Right ventricle myocardium inferior (tissue), 1 donor: ENCODE measurements at places on chromosomes 1 and 21.

DNA sequence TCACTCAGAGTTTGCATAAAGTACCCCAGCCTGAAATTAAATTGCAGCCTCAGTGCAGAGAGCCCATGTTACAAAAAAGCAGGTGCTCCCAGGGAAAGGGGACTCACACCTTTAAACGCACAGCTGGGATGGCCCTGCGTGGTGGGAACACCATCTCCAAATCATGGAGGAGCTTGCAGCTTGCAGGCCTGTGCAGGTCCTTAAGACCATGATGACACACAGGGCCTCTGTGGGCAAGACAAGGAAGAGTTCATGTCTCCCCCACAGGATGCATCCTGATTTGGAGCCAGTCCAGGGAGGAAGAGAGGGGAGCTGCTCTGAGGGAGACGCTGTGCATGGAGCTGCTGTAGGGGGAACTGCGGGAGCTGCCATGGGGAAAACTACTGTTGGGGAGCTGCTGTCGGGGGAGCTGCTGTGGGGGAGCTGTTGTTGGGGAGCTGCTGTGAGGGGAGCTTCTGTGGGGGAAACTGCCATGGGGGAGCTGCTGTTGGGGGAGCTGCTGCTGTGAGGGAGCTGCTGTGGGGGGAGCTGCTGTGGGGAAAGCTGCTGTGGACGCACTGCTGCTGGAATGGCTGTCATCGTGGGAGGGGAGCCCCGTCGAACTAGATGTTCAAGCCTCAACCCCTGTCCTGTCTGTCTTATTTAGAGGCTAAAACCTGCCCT is 113.9 kb downstream of the MATN1 start:
- no peak for DNase-seq

GRCh38 chr1:234486858-234487840 is 8.2 kb upstream of the TARBP1 start:
- no peak for DNase-seq

DNA sequence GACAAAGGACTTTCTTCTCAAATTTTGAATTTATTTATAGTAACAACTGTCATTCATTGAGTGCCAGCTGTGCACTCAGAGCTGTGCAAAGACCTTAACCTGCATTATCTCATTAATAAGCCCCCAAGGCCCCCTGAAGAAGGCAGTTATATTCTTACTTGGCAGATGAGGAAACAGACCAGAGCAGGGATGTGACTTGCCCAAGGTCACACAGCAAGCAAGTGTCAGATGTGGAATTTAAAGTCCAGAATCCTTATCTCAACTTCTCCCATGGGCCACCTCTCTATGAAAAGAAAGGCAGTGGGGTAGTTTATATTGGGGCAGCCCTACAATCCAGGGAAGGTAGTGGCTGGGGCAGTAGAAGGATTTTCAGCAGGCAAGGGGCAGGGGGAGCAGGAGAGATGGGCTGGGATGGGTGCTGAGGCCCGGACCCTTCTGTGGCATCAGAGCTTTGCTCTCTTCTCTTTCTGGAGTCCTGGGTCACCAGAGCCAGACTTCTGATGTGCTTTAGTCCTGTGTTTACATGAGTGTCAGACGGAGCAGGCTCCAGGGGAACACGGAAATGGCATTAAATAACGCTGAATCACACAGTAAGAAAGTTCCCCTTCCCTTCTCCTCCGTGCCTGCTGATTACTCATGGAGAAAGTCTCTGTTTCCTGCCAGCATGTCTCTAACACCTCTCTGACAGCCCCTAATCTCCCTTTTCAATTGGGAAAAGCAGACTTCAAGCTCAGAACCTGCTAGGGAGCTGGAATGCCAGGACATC is 39.5 kb downstream of the EPHB2 start:
- peak; percentile 64 for DNase-seq

GRCh38 chr1:70504176-70504820 is 93.2 kb downstream of the CTH start:
- no peak for DNase-seq

DNA sequence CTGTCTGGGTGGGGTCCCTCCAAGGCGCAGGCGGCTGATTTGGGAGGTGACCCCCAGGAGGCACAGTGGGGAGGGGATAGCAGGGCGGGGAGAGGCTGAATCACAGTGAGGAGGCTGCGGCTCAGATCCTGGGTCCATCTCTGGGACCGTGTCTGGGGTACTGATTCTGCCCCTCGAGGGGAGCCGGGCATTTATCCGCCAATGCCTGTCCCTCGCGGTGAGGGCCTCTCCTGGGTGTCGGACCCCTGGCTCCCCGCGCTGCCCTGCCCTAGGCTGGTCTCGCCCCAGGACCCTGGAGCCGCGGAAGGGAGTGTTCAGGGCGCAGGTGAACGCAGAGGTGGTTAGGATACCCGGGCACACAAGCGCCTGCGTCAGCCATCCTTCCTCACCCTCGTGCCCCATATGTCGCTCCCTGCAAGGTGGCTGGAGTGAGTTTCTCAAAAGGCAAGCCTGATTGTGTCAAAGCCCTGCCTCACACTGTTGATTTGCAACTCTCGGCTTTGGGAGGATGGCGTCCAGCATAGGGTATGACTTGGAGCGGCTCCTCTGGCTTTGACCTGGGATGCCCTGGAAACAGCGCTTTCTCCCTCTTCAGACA is 530.9 kb downstream of the PTPRU start:
- DNase-seq = no peak

DNA sequence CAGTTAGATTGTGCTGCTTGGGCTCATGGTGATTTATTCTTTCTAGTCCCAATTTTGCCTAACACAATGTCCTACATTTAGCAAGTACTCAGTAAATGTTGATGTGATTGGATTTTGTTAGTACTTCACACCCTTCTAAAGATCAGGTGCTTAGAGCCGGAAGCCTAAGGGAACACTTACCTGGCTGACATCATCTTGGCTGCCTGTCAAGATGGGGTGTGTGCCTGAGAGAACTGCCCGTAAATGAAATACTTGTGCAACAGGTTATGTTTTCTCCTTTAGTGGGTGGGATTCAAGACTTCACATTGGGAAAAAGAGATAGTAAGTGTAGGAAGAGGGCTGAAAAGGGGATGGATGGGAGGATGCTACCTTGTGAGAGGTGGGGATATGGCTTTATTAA is 75.5 kb upstream of the MACF1 start:
- no peak for DNase-seq

GRCh38 chr1:157878059-157878458 is 36.5 kb upstream of the CD5L start:
- no peak for DNase-seq

DNA sequence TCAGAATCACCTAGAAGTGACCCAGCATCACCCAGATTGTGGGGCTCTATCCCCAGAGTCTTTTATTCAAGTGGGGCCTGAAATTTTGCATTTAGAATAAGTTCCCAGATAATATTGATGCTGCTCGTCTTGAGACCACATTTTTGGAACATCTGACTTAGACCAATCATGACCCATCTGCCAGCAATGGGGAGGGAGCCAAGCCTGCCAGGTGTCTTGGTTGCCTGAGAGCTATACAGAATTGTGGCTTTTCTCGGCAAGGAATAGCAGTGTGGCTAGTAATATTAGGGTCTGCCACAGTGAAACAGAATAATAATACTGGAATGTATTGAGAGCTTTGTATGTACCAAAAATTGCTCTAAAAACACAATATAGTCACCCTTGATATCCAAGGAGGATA is 31.1 kb upstream of the RGS8 start:
- DNase-seq = no peak

DNA sequence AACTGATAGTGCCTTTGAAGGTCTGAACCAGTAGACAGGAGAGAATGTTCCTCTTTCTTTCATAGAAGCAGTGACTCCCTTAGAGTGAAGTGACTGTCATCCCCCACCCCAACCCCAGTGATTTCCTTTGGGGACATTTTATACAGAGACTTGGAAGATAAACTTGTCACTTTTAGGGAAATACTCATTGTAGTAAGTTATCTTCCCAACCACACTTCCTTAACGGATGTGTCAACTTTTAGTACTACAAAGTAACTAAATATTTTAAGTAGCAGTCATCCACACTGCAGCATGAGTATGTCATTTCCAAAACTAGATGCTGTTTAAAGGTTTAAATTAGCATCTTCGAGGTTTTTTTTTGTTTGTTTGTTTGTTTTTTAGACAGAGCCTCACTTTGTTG is 13.7 kb downstream of the LRRC8B start:
- no peak for DNase-seq

GRCh38 chr1:185166106-185166505 is 9.1 kb downstream of the SWT1 start:
- DNase-seq = no peak

DNA sequence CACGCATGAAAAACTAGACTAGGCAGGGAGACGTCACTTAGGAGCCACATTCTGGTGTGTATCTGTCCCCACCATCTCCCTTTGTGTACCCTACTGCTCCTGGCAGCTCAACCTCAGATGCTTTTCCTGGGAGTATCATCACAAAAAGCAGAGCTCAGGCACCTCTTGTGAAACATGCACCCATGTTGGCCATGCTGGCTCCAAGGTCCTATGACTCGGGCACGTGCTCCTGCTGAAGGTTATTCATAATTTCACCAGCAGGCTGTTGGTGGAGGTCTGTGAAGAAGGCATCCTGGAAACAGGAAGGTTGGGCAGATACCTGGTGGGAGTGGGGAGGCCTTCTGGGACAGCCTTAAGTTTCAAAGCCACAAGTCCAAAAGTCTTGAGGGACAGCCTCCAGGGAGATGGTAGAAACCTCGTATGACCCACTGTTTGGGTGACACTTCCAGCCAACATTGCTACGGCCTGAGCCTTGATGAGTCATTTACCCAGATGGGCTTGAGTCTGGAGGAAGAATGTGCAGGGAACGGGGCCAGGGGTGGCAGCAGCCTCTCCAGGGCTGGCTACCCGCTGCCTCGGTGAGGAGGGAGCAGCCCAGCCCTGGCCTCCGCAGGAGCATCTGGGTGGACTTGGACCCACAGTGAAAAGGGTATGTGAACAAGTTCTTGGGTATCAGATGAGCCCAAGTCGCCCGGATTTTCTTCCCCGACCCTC is 75.8 kb downstream of the PGBD5 start:
- no peak for DNase-seq

- DNase-seq = no peak
These were observed 35.9 kb downstream of the MAP3K7CL start for GRCh38 chr21:29166323-29166722.

GRCh38 chr1:16138772-16139221 is 17.1 kb downstream of the EPHA2 start:
- DNase-seq = no peak

DNA sequence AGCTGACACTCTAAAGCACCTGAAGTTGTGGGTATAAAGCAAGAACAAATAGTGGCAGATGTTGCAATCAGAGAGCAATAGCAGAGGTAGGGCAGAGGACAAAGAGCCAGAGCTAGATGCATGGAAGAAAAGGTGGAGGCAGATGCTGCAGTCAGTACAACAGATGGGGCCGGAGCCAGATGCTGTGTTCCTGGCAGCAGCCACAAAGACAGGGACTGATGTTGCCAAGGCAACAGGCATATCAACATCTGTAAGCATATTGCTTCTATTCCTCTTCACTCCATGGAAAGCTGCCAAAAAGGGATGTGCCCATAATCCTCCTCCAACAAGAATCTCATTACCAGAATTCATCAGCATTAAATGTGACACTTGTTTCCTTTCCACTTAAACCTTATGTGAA is 108.0 kb downstream of the TNNI3K start:
- DNase-seq = no peak

DNA sequence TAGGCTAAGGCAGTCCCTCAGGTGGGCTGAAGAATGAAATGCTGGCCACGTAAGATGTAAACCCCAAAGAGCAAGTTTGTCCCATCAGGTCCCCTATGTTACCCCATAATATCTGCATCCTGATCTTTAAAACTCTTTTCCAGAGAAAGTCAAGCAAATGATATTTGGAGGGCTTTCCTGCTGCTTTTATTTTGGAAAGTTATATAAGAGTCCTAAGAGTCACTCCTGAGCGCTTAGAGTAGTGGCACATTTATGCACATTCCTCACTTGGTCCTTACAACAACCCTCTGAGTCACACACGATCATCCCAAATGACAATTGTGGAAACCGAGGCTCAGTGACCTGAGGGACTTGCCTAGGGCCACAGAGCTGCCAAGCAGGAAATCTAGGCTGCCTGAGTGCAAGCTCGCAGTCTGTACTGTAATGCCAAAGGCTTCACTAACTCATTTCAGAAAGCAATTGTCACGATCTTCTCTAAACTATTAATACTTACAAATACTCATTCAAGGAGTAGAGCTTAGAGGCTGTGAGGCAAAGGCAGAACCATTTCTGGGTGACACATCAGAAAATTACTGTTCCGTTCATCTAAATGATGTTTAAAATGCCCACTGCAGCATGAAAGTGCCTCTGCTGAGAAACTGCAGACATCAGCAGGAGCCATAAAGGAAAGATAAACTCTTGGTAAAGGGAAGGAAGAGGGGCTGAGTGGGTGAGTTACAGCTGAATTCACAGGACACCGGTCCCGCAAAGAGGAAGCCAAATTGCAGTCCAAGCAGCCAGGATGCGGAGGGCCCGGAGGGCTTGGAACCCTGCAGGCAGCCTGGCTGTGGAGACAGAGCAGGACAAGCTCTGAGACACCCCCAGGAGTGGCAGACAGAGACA is 30.8 kb downstream of the CAPZB start:
- no peak for DNase-seq

- DNase-seq = no peak
These were observed 411.6 kb upstream of the ZRANB2 start for GRCh38 chr1:71492298-71493041.

- peak; percentile 74 for DNase-seq
These were observed 361 bp downstream of the DDAH1 start for GRCh38 chr1:85464497-85465098.

GRCh38 chr1:93531193-93531592 is 83.3 kb downstream of the FNBP1L start:
- no peak for DNase-seq

DNA sequence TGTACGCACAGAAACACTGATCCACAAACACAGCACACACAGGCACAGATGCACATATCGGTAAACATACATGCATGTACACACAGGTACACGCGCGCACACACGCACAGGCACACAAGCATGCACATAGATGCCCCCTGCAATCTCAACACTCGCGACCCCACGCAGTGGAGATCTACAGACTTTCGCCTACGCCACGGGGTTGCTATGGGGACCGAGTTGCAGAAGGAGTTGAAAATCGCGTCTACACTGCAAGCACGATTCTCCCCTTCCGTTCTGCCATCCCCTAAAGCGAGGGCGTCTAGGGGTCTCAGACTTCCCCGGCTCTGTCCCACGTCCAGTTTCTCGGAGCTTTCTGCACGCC is 826 bp downstream of the TRIM17 start:
- DNase-seq = peak; percentile 35
